Activated CD4-positive, alpha-beta T cell treated with anti-CD3 and anti-CD28 coated beads, Interleukin-2, amount 50 U/mL, for 48 hours (primary cell): ENCODE measurements at places on chromosomes 5 and 9.

- DNase-seq = no peak
Measured at GRCh38 chr9:27861887-27862286, 288.6 kb upstream of the C9orf72 start.

GRCh38 chr9:126456441-126457174 is 130.0 kb downstream of the MVB12B start:
- DNase-seq = no peak

DNA sequence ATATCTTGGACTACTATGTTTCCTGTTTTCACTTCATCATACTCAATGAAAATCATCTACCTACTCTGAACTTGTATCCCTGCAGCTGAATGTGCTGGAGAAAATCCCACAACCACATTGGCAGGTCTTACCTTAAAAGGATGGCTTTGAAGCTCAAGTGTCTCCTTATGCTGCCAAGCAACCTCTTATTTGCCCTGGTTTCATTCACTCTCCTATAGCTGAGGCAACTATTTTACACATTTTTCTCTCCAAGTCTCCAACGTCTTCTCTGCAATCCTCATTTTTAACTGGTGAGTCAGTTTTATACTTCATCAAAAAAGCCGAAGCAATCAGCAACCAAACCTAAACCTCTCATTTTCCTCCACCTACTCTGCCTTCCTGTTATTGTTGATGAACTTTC is 49.7 kb downstream of the POU4F3 start:
- no peak for DNase-seq

DNA sequence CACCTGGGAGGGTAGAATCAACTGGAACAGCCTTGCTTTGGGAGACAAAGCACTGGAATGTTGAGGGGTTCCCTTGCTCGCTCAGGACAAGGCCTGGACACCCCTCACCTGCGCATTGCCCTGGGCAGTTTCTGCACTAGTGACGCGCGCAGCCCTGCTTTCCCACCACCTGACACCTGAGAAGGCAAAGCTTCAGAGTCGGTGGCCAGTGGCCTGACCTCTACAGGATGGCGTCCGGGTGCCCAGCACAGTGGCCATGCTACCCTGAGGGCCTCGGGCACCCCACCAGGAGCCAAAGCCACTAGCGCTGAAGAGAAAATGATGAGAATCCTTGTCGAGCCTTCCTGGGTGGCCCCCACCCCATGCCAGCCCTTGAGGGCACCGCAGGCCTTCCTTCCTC is 161.3 kb downstream of the OLFM1 start:
- DNase-seq = no peak

DNA sequence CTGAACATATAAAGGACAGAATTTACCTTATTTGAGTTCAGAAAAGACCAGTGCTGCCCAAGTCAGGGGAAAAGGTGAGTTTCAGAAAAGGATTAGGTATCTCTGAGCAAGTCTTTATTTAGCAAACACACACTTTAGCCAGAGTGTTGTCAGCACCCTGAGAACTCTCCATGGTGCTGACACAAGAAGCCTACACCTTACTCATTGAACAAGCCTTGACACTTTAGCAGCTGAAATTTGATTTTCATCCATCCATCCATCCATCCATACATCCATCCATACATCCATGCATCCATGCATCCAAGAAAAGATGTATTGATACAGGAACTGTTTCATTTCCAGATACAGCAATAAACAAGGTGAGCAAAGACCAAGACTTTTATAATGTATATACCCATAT is 311.2 kb downstream of the TRIM32 start:
- no peak for DNase-seq
